ENCODE measurements at places on chromosomes 11 and 22.

DNA sequence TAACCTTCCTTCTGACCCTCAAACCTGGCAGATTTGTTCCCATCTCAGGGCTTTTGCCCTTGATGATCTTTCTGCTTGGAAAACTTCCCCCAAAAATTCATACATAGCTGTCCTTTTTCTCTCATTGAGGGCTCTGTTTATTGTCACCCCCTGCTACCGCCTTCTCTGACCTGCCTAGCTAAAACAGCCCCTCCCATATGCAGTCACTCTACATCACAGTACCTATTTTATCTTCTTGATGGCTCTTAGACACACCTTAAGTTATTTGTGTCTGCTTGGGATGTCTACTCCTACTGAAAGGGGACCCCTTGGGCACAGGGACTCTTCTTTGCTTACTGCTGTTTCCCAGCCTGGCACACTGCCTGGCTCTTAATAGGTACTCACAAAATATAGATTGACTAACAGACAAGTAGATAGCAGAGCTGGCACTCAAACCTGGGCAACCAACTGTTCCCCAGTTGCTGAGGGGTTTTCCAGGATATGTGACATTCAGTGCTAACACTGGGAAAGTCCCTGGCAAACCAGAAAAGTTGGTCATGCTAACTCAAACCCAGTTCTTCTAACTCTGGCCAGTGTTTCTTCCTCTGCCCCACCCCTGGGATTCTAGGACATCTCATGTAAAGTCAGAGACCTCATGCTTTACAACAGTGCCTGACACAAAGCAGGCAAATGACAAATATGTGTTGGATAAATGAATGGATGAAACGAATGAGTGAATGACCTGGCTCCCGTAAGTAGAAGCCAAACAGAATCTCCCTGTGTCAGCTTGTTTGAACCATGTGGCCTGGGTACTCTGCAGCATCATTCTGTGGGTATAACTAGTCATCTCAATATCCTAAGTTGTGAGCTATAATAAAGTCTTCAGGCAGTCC, 19.8 kb upstream of the FJX1 start:
- no peak for DNase-seq

GRCh38 chr22:20116376-20116950, 559 bp downstream of the RANBP1 start:
- DNase-seq = peak; percentile 78

DNA sequence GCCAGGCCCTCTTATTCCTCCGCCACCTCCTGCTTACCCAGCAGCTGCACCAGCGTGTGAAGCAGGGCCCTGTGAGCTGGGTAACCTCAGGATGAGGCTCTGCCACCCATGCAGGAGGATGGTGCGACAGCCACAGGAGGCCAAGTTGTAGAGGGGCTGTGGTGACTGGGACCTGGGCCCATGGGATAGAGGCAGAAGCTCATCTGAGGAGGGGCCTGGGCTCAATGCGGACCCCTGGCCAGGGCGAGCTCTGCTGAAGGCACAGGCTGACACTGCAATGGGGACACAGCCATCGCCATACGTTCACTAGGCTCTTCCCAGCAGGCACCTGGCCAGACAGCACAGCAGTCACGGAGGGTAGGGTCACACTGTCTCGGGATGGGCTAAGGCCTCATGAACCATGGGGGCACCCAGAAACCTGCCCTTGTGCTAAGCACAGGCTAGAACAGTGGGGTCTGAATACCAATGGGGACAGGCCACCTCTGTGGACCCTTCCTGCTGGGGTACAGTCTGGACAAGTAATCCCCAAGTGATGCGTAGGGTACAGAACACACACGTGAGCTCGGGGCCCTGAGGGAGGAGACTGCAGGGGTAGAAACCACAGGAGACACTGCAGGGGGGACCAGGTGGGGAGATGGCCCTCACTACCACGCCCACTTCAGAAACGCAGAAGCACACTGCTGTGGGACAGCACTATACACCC, 35.3 kb downstream of the GNB1L start:
- DNase-seq = no peak

- no peak for DNase-seq
Measured at GRCh38 chr11:85965202-85965601, 103.7 kb downstream of the PICALM start.

- no peak for DNase-seq
Measured at GRCh38 chr11:39288011-39288410, 2171.4 kb downstream of the LRRC4C start.

- peak; percentile 37 for DNase-seq
Measured at GRCh38 chr11:10303558-10304363, 1.1 kb upstream of the ADM start.

DNA sequence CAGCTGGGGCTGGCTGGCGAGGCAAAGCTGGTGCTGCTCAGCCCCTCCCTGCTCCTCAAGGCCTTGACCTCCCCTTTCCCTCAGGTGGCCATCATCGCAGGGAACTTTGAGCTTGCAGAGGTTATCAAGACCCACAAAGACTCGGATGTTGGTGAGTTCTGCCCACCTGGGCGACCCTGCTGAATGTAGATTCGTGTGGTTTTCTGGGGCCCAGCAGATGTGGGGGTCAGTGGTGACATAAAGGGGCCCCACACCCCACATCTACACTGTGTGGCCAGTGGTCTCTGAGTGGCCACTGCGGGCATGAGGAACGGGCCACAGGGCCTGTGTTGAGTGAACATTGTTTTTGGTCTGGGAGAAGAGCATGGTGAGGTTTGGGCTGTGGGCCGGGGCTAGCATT, 11.9 kb downstream of the SHANK3 start:
- DNase-seq = no peak

DNA sequence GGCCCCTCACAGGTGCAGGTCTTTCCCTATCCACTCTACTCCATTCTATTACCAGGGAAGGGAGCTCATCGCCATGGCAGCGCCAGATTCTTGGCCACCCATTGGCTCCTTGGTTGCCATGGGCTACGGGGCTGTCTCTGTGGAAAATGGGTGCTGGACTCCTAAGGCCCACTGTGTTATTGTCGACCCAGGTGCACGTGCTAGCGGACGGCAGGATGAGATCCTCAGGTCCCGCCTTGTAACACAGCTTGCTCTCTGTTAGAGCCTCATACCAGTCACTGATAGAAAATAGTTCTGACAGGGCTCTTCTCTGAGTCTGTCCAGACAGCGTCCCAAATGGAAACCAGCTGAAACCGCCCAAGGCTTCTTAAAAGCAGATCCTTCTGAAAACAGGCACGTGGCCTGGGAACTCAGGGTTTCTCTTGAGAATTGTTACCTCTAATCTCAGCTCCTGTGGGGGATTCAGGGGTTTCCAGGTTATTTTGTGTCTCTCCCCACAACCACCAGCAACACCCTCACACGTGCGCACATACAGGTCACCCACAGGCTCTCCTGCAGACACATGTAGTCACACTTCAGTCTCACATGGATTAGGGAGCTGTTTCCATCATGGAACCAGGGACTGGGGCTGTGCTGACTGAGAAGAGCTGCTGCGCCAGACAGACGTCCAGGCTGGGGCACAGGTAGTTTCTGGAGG, 1.5 kb downstream of the TUB start:
- DNase-seq = no peak

All from OCI-M1 (cell line).